ENCODE measurements at places on chromosomes 3 and 15.

GRCh38 chr15:85854345-85855097 lies 59.8 kb upstream of the KLHL25 start:
- DNase-seq, result peak; percentile 55

- no peak for DNase-seq
These were observed 46.0 kb upstream of the RNU6-1 start for GRCh38 chr15:67885861-67886260.

DNA sequence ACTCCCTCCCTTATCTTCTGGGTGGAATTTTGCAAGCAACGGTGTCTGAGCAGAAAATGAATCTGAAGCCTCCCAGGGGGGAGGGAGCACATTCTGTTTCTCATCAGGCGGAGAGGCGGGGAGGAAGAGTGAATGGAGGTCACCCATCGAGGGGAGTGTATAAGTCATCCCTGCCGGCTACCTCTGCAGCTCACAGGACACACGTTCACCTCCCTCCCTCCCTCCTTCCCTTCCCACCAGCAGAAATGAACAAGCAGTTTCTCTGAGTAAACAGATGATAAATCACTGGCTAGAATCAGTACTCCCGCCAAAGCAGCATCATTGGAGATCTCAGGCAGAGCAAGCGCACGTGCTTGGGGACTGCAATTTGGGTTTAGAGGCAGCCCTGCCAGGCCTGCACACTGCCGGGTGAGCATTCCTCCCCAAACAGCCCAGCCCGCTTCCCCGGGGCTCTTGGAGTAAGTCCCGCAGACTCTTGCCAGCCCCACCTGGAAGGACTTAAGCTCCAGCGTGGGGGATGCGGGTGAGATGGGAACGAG lies 38.3 kb downstream of the CPN2 start:
- peak; percentile 92 for DNase-seq

- DNase-seq, result no peak
These were observed 56.9 kb downstream of the ROPN1B start for GRCh38 chr3:126025862-126026261.

- no peak for DNase-seq
These were observed 144.8 kb downstream of the TJP1 start for GRCh38 chr15:29677455-29677854.

GRCh38 chr3:177124882-177125281 lies 72.4 kb downstream of the TBL1XR1 start:
- DNase-seq, result no peak

- DNase-seq, result no peak
These were observed 179.2 kb downstream of the CLSTN2 start for GRCh38 chr3:140113996-140114788.

DNA sequence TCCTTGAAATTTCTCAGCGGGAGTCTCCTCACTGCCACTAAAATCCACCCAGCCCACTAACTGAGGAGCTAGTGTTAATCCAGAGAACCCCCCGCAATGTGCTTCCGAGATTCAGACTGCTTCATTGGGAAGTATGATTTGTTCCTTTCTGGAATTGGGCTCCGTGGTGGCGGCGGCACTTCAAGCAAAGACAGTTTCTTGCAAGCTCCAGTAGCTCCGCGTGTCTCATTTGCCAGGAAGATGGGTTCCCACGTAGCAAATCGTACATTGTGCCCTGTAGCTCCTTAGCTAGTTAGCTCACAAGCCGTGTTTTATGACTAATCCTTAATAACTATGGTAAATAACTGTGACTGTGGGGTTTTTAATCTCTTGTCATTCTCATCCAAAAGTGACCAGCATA lies 45.4 kb downstream of the SLC6A1 start:
- no peak for DNase-seq

DNA sequence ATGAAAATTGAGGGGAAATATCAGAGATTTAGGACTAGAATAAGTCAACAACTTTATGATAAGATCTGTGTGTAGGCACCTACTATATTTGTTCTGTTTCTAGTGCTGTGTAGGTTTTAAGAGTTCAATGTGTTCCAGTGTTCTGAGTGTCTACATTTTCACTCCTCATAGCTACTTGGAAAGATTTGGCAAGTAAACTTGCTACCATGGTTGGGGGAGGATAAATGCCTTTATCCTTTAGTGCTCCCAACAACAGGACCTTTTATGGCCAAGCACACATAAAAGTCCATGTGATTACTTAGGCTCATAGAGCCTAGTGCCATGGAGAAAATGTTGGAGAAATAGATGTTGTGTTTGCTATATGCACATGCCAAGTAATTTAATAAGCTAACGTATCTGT lies 64.0 kb downstream of the LYSMD4 start:
- DNase-seq, result no peak

DNA sequence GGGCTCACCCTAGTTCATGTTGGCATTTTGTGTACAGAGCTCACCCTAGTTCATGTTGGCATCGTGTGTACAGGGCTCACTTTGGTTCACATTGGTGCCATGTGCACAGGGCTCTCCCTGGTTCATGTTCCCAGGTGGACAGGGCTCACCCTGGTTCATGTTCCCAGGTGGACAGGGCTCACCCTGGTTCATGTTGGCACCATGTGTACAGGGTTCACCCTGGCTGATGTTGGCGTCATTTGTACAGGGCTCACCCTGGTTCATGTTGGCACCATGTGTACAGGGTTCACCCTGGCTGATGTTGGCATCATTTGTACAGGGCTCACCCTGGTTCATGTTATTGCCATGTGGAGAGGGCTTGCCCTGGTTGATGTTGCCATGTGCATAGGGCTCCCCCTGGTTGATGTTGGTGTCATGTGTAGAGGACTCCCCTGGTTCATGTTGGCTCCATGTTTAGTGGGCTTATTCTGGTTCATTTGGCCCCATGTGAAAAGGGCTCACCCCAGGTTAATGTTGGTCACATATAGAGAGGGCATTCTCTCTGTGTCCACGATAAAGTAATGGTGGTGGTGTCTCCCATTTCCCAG lies 31.7 kb upstream of the NR2C2 start:
- no peak for DNase-seq

- DNase-seq, result no peak
These were observed 103.0 kb downstream of the RPL22L1 start for GRCh38 chr3:170766823-170767575.

DNA sequence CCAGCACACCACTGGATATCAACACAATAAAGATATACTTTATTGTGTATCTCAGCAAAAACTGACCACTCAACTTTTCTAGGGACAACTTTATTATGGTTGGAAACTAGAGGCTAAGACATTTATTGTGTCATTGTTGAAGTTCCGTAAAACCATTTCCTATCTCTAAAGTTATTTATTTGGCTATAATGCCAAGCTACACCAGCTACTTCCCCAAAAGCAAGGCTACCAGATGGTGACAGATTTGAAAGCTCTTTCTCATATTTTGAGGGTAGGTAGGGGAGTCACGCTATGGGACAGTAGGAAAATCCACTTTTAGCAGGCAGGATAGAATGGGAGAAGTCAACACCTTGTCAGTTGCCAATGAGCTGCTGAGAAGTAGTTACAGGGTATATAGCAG lies 834.6 kb upstream of the CFAP20DC start:
- no peak for DNase-seq

DNA sequence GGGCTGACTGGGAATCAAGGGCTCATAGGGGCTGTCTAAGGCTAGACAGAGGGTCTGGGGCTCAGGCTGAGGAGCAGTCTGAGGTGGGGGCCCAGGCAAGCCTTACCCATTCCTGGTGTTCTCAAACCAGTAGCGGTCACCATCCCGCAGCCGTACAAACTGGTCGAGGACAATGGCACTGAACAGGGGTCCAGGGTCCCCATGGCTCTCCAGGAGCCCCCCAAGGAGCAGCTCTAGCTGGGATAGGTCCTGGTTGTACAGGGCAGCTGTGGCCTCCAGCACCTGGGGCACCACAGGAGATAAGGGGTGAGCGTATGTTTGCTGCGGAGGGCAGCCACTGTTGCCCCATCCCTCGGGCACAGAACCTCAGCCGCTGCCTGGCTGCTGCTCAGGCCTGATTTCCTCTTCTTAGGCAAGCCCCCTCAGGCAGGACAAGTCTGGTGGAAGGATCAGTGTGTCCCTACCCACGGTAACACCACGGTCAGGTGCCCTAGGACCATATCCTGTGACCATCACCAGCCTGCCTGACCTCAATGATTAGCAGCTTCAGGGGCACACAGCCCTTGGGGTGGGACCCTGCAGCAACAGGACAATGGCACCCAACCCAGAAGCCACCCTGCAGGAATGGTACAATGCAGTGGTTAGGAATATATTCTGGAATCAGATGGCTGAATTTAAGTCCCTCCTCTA lies 5.9 kb downstream of the DUOX2 start:
- no peak for DNase-seq

DNA sequence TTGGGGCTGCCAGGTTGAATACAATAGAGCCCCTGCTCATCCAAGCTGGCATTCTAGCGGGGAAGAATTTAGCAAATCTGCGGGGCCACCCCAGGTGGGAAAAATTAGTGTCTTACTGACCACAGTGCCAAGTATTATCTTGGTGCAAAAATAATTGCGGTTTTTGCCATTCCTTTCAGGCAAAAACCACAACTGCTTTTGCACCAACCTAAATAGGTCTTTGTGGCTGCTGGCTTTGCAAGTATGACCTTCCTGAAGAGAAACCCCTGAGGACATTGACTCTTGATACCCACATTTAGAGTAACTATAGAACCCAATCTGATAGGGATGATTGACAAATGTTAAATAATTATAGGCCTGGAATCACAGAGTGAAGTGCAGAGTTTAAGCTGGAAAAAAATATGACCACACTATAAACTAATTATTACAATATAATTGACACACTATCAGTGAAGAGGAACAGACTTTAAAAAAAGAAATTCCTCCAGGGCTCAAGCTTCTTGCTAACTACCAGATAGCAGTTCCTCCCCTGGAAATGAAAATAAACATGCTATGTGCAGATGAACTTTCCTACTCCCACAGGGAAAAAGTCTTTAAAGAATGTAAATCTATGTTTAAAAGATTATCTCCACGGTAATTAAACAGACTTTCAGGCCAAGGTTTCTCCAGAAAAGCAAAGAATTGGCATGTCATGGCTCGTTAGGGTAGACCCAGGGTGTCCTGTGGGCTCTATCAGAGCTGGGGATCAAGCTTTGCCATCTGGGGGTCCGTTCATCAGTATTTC lies 34.4 kb downstream of the CA12 start:
- DNase-seq, result peak; percentile 26

- no peak for DNase-seq
These were observed 6.6 kb downstream of the CBLB start for GRCh38 chr3:105862217-105862616.

- no peak for DNase-seq
These were observed 258.6 kb downstream of the THSD4 start for GRCh38 chr15:71373917-71374316.

DNA sequence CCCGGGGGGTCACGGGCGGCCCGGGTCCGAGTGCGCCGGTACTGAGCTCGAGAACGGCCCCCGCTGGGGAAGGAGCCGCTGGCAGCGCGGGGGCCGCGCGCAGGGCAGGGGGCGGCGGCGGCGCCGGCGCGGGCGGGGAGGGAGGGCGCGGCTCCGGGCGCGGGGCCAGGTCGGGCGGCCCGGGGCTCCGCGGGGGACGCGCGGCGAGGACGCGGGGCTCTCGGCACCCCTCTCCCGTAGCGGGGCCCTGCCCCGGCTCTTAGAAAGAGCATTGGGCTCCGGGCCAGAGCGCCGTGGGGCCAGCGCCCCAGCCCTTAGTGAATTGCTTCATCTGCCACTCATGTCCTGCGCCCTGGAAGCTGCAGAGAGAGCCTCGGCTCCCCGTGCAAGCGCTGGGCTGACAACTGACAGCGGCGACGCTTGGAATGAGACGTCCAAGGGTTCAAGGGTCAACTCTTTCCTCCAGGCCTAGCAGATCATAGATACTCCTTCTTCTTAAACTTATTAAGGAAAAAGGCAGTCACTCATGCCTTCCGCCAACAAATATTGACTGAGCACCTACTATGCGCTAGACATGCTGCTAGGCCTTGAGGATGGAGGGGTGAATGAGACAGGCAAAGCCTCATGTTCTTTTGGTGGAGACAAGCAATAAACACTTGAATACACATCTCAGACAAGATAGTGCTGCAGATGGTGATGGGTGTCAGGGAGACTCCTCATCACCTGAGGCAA lies 140.8 kb downstream of the SMAD6 start:
- DNase-seq, result peak; percentile 49

DNA sequence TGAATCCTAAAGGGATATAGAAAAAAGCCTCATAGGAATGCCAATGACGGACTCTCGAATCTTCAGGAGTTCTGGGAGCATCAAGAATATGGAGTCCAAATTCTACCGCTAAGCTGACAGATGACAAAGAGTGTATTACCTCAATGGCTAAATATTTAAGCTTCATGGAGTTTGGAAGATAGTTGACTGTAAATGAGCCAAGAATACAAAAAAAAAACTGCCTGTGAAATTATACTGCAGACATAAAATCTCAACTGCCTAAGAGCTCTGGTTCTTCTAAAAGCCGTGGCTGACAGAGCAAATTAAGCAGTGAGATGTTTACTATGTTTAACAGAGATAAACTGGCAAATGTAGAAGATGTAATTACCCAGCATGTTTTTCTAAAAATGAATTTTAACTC lies 140.0 kb downstream of the GADL1 start:
- DNase-seq, result peak; percentile 49

DNA sequence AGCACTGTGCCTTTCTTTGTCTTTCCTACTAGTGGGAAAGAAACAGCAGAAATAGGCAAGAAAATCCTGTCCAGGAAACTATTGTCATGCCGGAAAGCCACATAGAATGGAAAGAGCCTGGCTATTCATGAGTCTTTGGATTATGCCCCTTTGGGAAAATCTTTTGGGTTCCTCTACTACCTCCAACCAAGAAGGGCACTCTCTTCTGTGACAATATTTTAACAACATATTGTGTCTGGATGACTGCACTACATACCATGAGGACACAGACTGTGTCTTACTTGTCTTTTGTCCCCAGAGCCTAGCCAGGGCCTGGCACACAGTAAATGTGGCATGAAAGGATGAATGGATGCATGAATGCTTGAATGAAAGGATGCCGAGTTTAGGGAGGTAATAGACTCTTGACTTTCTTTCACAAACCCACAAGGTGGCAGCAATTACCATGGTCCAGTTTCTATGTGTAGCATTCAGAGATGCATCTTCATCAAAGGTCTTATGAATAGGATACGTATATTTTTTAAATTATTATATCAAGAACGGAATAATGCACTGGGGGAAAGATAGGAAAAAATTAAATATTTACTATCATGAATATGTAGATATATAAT lies 30.3 kb downstream of the ARL14 start:
- DNase-seq, result peak; percentile 45

DNA sequence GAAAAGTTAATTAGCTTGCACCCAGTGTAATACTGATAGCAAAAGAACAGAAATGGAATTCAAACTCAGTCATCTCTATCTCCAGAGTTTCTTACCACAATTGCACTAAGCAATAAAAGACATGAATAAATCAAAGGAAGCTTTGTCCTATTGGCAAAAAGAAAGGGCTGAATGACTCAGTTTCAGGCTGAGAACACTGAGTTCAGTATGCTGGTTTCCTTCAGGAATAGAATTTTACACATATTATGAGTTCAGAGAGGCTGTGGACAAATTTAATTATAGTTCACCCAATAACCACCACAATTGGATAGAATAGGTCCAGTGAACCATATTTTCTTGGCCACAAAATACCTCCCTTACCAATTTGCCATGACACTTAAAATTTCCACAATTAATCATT lies 249.7 kb downstream of the KCNMB2 start:
- no peak for DNase-seq

All from fibroblast of skin of right quadriceps (primary cell).